ENCODE measurements at places on chromosomes 2 and 18.

GRCh38 chr18:78731016-78731397, 248.6 kb upstream of the SALL3 start:
- peak; percentile 25 for DNase-seq

DNA sequence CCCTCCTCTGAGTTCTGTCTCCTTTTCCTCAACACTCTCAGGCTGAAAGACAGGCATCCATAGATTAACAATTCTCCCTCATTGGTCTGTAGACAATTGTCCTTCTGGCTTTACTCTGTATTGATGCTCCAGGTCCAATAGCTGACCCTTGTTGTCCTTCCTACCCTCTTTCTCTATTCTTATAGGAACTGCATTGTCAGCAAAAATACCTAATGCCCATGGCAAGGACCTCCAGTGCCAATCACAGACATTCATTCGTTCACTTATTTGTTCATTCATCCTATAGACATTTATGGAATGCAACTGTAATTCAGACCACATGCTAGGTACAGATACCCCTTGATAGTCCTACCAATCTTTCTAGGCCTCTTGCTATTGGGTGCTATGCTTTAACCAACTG, 69.8 kb upstream of the DTNA start:
- DNase-seq, result no peak

DNA sequence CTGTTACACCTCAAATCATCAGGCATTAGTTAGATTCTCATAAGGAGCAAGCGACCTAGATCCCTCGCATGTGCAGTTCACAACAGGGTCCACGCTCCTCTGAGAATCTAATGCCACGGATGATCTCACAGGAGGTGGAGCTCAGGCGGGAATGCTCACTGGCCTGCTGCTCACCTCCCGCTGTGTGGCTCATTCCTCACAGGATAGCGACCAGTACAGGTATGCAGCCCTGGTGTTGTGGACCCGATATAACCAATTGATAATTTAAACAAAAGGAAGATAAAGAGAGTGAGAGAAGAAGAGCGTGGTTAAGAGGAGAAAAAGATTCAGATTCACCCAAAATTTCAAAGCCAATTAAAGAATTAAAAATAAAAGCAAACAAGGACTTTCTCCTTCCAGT, 20.8 kb downstream of the TLK1 start:
- no peak for DNase-seq

- no peak for DNase-seq
These were observed 36.8 kb downstream of the ADAM23 start for GRCh38 chr2:206480161-206480560.

DNA sequence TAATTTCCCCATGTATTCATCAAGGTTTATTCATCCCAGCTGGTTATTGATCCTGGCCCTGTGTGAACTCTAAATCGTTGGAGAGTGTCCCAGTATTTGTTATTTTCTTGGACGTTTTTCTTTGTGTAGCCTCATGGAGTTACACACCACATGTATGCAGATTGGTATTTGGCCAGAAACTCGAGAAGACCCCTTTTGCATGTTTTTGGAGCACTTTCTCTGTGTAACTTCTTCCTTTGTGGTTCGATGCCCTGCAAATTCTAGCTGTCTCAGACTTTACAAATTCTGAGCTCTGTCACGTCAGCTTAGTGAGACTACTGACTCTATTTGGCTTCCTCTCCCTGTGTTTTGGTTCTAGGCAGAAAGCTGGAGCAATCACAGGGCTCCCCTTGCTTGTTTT, 198.7 kb downstream of the MCFD2 start:
- DNase-seq, result no peak

GRCh38 chr18:34493099-34493544, 217.0 kb upstream of the DTNA start:
- DNase-seq, result peak; percentile 80

DNA sequence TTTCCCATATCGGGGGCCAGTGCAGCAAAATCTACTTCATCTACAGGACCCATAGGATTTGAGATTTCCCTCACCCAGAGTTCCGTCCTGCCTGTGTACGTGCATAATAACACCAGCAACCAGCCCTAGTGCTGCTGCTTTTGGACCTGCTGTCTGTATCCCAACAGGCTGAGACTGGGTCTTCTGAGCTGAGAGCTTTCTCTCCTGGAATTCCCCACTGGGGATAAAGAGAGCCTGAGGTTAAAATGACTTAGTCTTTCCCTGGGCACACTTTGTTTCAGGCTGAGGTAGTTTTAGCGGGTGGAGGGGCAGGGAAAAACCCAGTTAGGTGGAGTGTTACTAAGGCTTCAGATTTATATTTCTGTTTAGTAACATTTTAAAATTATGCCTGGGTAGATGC, 62.5 kb downstream of the SERTAD2 start:
- no peak for DNase-seq

- DNase-seq, result no peak
These were observed 328.0 kb upstream of the HS6ST1 start for GRCh38 chr2:128646691-128647090.

- DNase-seq, result no peak
These were observed 282.6 kb downstream of the LRP1B start for GRCh38 chr2:141848191-141848590.

- peak; percentile 100 for DNase-seq
These were observed at the start of gene MXD1 for GRCh38 chr2:69914950-69915945. TSS of gene MXD1 (plus strand) at chr2:69915109. CDS start at chr2:69915331, 222 bp downstream.

DNA sequence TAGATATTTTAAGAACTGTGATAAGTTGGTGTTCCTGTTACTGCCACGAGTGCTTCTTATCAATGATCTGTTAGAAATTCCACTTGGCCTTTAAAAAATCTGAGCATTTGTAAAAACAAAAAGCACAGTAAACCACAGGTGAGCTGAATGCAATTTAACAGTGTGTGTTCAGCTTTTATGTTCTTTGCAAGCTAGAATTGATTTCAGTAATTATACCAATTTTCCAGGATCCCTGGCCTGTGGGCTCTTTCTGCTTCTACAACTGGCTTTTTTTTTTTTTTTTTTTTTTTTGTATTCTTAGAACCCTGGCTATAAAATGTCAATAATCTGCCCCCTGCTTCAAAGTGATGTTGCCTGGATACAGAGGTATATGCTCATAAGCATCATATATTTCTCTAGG, 548.5 kb upstream of the SLC8A1 start:
- DNase-seq, result no peak

GRCh38 chr2:47782381-47782670, 619 bp upstream of the MSH6 start:
- DNase-seq, result no peak

- DNase-seq, result no peak
These were observed 133.7 kb downstream of the ALPK2 start for GRCh38 chr18:58495207-58495606.

DNA sequence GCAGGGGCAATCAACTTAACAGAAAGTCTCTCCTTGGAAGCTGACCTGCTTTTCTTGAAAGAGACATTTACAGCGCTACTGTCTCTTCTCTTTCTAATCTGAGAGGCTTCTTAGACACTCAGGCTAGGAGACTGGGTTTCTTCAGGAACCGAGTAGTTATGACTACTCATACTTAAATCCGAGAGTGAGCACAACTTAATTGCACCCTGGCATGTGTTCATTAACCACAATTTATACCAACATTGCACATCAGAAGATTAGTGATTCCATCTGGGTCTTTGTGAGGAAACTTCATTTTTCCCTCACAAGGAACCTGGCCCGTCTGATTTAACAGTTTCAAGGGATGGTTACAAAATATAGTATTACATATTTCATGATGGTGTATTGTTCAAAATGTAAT, 176.9 kb downstream of the UBE2E3 start:
- no peak for DNase-seq

DNA sequence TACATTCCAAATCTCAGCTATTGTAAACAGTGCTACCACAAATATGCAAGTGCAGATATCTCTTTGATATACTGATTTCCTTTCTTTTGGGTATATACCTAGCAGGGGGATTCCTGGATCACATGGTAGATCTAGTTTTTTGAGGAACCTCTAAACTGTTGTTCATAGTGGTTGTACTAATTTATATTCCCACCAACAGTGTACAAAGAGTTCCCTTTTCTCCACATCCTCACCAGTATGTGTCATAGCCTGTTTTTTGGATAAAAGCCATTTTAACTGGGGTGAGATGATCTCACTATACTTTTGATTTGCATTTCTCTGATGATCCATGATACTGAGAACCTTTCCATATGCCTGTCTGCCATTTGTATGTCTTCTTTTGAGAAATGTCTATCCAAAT, 6.3 kb upstream of the CCNT2 start:
- DNase-seq, result no peak

GRCh38 chr2:84906900-84907714, 1.7 kb downstream of the TMSB10 start:
- no peak for DNase-seq

DNA sequence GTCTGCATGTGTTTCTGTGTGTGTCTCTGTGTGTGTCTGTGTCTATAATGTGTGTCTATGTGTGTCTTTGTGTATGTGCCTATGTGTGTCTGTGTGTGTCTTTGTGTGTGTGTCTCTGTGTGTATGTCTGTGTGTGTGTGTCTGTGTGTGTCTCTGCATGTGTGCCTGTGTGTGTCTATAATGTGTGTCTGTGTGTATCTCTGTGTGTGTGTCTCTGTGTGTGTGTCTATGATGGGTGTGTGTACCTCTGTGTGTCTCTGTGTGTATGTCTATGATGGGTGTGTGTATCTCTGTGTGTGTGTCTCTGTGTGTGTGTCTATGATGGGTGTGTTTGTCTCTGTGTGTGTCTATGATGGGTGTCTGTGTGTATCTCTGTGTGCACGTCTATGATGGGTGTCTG, 126.2 kb upstream of the GPC1 start:
- DNase-seq, result no peak

DNA sequence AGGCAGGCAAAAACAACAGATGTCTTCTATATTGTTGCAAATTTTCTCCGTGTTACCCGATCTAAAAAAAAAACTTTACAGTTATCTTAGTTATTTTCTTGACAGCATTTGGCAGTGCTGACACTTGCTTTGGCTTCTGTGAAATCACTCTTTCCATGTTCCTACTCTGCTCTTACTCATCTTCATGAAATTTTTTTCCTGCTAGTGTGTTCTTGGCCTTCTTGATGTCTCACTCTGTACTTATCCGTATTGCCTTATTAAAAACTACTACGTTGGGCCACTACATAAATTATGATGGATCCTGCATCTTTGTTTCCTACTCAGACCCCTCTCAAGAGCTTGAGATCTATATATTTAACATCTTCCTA, 134.4 kb downstream of the IKZF2 start:
- no peak for DNase-seq

- DNase-seq, result no peak
These were observed 215.4 kb upstream of the NRXN1 start for GRCh38 chr2:51247252-51247805.

DNA sequence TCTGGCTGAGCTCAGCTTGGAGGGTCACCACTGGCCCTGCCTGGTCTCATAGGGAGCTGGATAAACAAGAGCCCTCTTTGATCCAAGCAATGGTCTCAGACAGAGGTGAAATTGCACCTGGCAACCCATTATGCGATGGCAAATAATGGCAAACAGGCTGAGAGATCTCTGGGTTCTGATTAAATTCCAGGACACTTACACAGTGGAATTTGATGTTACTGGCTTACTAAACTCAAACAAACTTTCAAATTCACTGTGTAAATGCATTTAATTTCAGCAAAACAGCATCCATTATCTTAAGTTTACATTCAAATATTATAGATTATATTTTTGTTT, 19.5 kb upstream of the STAT4 start:
- no peak for DNase-seq

DNA sequence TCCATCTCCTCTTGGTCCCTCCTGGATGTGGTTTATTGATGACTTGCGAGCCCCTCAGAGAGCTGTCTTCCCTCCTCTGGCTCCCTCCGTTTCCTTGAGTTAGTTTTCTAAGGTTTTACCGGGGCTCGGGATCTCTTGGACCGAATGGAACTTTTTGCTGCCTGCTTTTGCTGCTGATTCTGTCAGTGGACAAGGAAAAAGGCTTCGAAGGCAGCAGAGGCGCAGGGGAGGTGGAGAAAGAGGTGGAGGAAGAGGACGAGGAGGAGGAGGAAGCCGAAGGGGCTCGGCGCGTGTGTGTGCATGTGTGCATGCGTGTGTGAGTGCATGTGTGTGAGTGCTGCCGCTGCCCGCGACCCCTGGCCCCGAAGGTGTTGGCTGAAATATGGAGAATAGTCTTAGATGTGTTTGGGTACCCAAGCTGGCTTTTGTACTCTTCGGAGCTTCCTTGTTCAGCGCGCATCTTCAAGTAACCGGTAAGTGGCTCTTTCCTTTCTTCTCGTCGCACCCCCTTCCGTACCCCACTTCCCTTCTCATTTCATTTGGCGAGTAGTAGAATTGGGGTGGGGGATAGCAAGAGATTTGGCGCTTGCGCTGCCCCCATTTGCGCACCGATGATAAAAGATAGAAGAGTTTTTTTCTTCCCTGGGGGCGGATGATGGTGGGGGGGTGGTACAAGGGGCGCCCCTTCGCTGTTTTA, 557 bp downstream of the DCC start:
- no peak for DNase-seq

DNA sequence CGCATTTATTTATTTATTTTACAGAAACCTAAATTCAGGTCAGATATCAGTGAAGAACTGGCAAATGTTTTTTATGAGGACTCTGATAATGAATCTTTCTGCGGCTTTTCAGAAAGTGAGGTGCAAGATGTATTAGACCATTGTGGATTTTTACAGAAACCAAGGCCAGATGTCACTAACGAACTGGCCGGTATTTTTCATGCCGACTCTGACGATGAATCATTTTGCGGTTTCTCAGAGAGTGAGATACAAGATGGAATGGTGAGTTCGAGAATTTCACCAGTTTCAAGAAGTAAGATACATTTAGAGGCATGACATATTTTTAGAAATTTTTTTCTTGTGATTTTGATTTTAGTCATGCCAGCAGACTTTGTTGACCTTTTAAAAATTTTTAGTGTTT, 4.6 kb downstream of the CDCA7 start:
- DNase-seq, result no peak

GRCh38 chr18:36294031-36294430, 3.5 kb upstream of the FHOD3 start:
- DNase-seq, result no peak

- no peak for DNase-seq
These were observed 1689.1 kb upstream of the TMEFF2 start for GRCh38 chr2:193883820-193884219.

DNA sequence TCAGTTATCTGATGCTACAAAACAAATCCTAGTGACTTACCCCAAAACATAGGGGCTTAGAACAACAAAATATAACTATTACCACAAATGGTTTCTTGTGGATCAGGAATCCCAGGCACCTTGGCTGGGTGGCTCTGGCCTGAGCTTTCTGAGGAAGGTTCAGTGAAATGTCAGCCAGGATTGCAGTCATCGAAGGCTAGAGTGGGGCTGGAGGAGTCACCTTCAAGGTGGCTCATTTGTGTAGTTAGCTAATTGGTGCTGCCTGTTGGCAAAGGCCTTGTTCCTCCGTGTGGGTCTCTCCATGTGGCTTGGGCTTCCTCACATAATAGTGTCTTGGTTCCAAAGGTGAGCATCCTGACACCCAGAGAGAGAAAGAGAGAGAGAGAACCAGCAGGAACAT, 57.4 kb downstream of the COPS8 start:
- no peak for DNase-seq
